Caki2 (cell line): ENCODE measurements at places on chromosomes 16 and 17.

- DNase-seq = no peak
These were observed 33.3 kb downstream of the NDEL1 start for GRCh38 chr17:8468980-8469379.

DNA sequence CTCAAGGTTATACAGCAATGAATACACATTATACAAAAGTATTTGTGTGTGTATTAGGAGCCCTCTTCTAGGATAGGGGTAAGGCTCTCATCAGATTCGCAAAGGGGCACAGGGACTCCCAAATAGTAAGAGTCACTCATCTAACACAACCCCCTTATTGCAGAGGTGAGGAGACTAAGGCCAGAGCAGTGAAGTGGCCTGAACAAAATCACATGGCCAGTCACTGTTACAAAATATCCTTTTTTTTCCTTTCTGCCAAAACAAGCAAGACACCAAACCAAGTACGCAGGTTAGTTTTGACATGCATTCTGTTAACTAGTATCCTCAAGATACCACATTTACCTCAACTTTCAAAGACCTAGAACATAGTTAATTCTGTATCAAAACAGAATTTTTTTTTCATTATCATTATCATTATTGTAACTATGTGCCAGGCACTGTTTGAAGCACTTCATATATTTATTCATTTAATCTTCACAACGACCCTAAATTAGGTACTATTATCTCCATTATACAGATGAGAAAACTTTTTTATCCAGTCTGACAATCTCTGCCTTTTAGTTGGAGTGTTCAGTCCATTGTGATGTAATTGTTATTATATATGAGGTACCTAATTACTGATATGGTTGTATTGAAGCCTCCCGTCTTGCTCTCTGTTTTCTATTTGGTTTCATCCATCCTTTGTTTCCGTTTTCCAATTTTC lies 25.7 kb downstream of the MMD start:
- DNase-seq = no peak

GRCh38 chr16:56950881-56951771 lies 10.6 kb upstream of the CETP start:
- DNase-seq = peak; percentile 14

- DNase-seq = peak; percentile 62
These were observed 6.5 kb upstream of the NUBP1 start for GRCh38 chr16:10737068-10737625.

DNA sequence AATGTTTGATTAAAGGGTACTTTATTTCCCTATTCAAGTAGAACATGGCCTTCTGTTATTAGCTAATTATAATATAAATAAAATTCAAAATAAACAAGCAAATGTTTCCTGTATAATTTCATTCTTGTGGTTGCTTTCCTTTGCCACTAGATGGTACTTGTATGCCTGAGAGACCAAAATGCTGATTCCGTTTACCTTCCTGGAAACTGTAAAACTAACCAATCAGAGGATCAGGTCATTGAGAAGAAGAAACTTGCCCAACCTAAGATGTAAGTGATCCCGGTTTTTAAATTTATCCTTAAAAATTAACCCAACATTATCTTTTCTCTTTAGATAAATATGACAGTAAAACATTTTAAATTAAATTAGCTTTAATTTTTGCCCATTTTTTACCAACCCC lies 8.1 kb upstream of the ABCA5 start:
- no peak for DNase-seq

- DNase-seq = no peak
These were observed 144.0 kb downstream of the HS3ST3B1 start for GRCh38 chr17:14444915-14445314.

- DNase-seq = peak; percentile 28
These were observed 15.7 kb upstream of the CPPED1 start for GRCh38 chr16:12819126-12820117.

DNA sequence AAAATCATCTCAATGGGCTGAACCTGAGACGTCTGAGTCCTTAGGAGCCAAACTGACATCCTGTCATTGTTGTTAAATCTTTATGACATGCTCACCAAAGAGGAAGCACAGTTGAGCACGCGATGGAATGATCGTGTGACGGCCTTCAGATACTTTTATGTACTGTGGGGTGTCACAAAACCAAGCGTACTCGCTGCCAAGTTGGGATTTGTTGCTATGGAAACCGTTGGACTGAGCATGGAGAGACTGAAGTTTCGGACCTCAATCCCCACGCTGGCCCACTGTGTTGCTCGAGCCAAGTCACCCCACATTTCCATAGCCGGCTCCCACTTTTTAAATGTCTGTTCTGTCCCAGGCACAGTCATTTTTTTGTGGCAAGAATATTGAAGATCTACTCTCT lies 222.8 kb upstream of the SDK2 start:
- DNase-seq = no peak

DNA sequence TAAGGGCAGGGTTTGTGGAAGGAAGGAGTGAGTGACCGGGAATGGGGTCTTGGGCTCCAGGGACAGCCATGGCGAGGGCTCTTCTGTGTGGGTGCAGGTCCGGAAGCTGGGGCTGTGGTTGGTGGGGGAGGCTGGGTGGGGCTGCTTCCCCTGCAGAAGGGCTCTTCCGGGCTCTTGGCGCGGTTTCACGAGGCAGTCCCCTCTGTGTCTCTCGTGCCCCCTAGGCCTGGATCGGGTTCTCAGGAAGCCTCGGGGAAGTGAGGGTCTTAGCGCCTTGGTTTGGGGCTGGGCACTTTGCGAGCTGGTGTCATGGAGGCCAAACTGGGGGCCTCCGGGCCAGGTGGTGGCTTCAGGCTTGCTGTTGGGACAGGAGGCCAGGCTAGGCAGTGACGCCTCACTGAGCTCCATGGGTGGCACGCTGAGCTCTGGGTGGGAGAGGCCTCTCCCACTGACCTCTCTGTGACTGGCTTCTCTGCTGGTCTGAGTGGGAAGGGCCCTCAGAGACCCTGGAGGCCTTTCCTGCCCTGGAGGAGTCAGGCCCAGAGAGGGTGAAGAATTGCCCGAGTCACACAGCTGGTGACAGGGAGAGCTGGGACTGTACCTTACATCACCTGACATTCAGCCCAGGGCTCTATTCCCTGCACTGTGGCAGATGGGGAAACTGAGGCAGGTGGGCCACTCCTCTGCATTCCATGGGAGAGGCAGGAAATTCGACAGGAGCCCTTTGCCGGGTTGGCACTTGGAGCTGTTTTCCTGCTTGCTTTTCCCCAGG lies 8.2 kb downstream of the ADCY7 start:
- DNase-seq = no peak

- no peak for DNase-seq
These were observed 56.4 kb upstream of the SLC25A19 start for GRCh38 chr17:75345514-75346167.

DNA sequence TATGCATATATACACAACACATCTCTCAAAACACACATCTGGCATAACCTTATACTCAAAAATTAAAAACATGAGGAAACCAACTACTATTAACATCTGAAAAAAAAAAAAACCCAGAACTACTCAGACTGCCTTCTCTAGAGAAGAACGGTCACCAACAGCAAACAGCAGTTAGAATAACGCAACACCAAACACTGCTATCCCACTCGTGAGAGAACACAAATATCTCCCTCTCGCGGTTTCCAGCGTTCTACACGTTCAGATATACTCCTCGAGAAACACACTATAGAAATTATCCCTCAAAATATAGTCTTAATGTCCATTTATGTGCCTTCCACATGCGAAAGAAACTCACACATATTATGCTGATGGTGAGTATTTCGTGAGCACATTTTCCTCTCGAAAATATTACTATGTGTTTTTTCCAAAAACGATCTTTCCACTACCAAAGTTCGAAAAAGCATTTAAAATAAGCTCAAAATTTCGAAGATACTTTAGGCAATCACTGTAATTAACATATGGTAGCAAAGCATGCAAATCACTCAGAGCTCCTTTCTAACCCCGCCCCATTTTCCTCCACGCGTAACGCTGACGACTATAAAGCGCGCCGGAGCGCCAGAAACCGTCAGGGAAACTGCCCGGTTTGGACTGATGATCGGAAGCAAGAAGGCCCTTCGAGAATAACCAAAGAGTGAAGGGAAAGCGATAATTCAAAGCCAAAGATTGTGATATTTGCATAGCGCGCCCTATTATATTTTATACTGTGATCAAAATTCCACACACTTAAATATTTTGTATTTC lies 60.1 kb downstream of the TEX14 start:
- peak; percentile 99 for DNase-seq

DNA sequence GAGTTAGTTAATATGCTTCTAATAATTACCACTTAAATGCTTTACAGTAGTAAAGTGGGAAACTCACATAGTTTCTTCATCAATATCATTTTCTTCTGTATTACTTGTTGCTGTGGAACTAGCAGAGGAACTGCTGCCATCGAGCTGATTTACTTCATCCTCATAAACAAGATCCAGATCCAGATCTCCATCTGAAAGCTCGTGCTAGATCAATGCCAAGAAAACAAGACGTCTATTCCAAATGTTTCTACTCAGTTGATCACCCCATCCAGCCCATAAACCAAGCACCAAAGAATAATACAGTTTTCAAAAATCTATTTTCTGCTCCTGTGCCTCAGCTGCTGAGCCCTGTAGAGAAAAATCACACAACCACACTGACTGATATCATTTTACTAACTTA lies 59.1 kb downstream of the TRIM37 start:
- no peak for DNase-seq

DNA sequence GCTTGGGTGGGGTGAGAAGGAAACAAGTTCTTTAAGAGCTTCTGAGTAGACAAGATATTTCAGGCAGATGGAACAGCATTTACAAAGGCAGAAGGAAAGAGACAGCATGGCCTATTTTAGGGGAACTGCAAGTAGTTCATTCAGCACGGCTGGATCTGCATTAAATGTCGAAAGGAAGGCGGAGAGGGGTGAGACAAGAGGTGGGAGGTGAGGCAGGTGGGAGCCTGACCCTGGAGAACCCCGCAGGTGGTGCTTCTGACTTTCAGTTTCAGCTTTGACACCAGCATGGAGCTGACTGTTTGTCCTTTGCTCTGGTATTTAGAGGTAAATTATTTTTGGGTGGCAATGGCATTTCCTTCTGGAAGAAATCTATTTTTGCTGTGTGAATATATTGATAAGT lies 194.8 kb downstream of the HS3ST4 start:
- DNase-seq = no peak

DNA sequence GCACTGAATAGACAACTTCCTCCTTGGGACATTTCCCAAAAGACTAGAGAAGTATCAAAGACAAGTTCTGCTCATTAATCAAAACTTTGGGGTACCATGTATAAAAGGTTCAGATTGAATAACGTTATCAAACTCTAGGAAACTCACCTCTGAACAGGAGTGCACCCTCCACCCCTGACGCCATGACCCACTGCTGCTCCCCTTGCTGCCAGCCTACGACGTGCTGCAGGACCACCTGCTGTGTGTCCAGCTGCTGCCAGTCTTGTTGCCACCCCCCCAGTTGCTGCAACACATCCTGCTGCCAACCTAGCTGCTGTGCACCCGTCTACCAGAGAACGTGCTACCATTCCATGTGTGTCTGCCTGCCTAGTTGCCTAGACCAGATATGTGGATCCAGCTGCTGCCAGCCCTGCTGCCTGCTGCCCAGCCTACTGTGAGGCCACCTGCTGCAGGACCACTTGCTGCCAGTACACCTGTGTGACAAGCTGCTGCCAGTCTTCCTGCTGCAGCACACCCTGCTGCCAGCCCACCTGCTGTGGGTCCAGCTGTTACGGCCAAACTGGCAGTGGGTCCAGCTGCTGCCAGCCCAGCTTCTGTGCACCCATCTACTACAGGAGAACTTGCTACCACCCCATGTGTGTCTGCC lies 13.8 kb upstream of the KRTAP9-2 start:
- DNase-seq = peak; percentile 22

DNA sequence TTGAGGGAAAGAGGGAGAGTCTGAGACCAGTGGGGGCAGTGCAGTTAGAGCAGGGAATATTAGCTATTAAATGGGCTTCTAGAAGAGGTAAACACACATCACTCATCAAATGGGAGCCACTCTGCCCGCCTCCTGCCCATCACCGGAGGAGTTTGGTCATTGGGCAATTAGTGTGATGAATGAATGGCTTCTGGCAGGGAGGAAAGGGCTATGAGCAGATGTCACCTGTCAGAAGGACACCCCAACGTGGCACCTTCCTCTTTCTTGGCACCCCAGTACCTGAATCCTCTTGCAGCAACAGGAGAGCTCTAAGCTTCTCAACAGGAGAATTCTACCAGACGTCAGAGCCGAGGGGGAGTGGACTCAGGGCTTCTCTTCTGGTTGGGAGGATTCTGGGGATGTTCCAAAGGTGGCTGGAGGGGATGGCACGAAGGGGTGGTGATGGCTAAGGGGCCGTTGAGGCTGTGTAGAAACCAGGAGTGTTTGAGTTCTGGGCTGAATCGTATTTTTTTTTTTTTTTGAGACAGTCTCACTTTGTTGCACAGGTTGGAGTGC lies 11.0 kb downstream of the C1QTNF1 start:
- DNase-seq = no peak

GRCh38 chr16:85229869-85230462 lies 117.7 kb upstream of the CIBAR2 start:
- no peak for DNase-seq

GRCh38 chr17:72412650-72413076 lies 291.8 kb downstream of the SOX9 start:
- DNase-seq = no peak

GRCh38 chr17:62112229-62112628 lies 47.2 kb upstream of the MED13 start:
- no peak for DNase-seq

DNA sequence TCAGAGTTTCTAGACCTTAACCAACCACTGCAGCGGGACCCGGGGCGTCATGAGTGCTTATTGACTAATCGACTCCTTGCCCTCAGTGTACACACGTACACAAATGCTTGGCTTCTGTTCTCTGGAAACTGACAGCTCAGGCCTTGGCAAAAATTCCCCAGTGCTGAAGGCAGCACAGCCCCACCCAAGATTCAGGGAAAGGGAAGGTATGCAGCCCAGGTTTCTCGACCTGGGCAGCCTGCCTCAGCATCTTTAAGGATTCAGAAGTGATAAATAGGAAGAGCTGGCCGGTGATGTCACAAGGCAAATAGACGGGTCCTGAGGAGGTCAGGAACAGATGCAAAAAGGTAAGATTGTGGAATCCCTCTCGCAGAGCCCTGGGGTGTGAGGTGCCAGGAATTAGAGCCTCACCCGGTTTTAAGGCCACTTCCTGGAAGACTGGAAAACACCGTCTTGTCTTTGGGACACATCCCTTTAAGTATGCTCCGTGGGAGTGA lies 9.0 kb upstream of the CDH3 start:
- DNase-seq = no peak

GRCh38 chr17:75124819-75125162 lies 6.8 kb downstream of the NT5C start:
- DNase-seq = no peak

GRCh38 chr17:62763891-62764600 lies 44.1 kb downstream of the MARCHF10 start:
- DNase-seq = no peak
